A549 treated with GW870086 at 1 μM for 4 hours (cell line): ENCODE measurements at places on chromosomes 5 and 9. TPM values are rescaled to one million over a fixed set of nuclear protein-coding genes. Genes with fewer than 3 reads are reported as not detected.

The SV2C gene
- total RNA-seq, result 0.03 TPM in 1 of 5 replicates, not detected in the others

The ACTBL2 gene
- total RNA-seq, result 0.05 to 0.11 TPM (median 0.07 TPM) in 3 of 5 replicates, not detected in the others

The WDR55 gene
- total RNA-seq, result 27.1 to 30.4 TPM (median 30.0 TPM) in 5 replicates

The ZNF883 gene
- 0.70 to 0.94 TPM (median 0.86 TPM) in 5 replicates for total RNA-seq

The OR1Q1 gene
- not detected in 5 replicates for total RNA-seq

The PCDH12 gene
- not detected in 5 replicates for total RNA-seq

The ADGRD2 gene
- not detected in 5 replicates for total RNA-seq
